Cortex of kidney (tissue), 1 donor: ENCODE measurements at places on chromosomes 2 and 18.

- DNase-seq: no peak
These were observed 277.5 kb downstream of the AFF3 start for GRCh38 chr2:99864561-99865553.

- DNase-seq: no peak
These were observed 40.1 kb downstream of the SLC4A1AP start for GRCh38 chr2:27703638-27704341.

GRCh38 chr2:162053066-162053807 lies 20.8 kb downstream of the DPP4 start:
- no peak for DNase-seq

DNA sequence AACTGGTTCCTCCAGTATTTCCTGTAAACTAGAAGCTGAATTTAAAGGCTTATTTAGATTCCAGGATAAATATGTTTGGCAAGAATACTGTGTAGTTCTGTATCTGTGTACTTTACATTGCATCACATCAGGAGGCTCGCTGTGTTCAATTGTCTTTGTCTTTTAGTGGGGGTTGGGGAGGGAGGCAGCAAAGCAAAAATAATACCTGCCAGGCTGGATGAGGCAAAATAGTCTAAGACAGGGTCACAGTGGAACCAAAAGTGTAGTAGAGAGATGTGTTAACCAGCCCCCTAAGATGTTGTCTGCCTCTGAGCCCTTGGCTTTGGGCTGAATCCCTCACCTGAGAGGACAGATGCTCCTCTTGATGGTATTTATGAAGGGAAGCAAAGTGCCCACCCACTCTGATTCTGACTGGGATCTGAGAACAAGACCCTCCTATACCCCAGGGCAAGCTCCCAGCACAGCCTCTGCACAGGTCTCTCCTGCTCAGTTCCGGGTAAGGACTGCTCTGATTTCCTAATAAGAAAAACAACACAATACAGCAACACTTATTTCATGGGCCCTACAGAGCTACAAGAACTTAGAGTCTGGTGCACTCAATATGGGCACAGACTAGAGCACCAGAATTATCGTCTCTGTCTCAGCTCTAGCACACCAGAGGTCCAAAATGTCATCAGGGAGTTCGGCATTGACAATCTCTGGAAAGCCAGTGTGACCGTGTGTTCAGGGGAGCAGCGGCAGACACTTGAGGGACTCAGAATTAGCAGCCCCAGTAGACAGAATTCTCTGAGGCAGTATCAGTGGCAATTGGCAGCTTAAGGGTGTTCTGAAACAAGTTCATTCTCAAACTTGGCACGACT lies 7.2 kb upstream of the AFTPH start:
- DNase-seq: no peak

DNA sequence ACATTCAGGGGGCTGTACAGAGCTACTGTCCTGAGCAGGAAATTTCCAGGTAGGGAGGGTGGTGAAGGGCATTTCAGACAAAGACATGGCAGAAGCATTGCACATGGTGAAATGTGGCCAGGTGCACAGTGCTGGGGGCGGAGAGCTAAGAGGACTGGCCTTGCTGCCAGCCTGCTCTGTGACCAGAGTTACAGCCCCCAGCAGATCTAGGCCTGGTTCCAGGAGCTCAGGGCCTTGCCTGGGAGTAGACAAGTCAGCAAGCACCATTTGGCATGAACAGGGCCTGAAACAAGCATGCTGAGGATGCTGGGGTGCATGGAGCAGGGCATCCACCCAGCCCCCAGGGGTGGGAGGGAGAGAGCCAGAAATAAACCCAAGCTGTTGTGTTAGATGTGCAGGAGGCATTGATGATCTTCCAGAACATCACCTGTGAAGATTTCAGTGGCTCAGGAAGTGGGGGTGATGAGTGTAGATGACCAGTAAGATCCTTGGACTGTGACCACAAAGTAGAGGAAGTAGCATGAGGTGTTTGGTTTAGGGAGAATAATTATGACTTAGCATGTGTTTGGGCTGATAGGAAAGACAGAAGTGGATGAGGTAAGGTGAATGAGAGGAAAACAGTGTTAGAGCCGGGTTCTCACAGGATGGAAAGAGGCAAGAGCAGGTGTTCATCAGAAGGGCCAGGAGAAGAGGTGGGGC lies 61.1 kb downstream of the COA5 start:
- DNase-seq: no peak

- DNase-seq: no peak
These were observed 115.9 kb upstream of the TANK start for GRCh38 chr2:161044095-161044865.

GRCh38 chr2:40452786-40453185 lies 896 bp upstream of the SLC8A1 start:
- DNase-seq: no peak

DNA sequence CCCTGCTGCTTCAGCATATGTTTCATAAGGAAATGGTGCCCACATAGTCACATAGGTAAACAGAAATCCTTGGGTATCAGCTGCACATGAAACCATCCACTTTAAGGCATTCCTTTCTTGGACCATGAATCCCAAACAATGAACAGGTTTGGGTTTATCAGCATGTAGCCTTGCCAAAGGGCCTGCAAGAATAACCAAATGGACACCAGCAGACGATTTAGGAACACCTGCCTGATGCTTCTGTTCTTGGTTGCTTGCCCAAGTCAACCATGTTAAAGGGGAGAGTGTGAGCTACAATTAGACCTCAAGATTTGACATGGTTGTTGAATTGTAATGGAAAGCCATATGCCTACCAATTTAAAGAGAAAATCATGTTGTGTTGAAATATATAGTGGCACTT lies 1342.7 kb upstream of the PIK3C3 start:
- DNase-seq: no peak

GRCh38 chr18:79317703-79318102 lies 78.0 kb upstream of the NFATC1 start:
- DNase-seq: no peak

GRCh38 chr2:156800781-156801361 lies 364.7 kb downstream of the GPD2 start:
- DNase-seq: no peak

DNA sequence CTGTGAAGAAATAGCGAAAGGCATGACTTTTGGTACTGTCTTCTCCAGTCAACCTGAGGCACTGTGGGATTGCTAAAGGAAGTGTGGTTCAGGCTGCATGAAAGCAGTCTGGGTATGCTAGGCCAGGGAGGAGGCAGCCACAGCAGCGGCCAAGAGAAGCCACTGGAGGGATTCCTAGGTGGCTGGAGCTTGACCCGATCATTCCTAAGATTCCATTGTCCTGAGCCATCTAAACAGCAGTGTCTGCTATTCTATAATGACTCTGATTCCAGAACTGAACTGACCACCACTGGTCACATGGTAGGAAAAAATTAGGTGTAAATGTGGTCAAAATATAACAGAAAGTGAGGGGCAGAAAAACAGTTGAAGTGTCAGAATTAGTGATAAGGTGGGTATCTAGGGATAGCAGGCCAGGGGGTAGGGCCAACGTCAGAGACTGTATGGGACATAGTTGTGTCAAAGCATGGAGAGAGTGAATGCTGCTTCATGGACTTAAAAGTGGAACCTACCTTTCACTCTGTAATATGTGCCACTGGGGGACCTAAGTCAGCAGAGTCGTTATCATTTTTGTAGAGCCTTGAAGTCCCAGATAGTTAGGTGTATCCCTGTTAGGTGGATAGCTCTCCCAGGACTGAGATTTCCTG lies 204.6 kb downstream of the CTNNA2 start:
- no peak for DNase-seq

DNA sequence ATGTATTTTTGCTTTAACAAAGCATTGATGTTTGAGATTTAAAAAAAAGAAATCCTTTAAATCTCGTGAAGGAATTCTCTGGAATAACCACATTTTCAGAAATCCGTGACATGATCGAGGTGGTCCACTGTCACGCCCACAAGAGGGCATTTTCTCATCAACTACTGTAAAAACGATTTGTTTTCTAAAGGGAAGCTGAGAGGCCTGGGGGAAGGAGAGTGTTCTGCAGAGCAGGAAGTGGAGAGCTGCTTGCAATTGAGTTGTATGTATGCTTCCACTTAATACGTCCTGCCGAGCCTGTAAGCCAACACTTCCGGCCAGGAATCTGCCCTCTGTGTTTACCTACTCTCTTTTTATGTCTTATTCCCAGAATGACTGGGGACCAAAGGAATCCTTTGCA lies 19.4 kb downstream of the KLHL29 start:
- no peak for DNase-seq

DNA sequence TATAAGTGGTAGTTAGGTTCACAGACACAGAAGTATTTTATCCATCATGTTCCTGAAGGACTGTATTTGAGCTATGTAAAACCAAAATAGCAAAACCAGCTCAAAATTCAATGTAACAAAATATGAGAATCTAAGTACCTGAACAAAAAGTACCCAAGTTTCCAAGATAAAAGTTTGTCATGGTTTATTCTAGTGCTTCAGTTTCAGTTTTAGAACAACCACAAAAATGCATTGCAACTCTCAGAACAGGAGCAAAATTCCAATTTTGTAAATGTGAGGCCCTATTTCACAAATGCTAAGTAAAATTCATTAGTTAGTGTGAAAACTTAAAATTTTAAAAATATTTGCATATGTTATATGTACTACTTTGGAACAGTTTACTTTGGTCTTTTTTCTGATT lies 5.0 kb upstream of the ALPK2 start:
- no peak for DNase-seq

- no peak for DNase-seq
These were observed 34.0 kb upstream of the SLC40A1 start for GRCh38 chr2:189614585-189614984.

DNA sequence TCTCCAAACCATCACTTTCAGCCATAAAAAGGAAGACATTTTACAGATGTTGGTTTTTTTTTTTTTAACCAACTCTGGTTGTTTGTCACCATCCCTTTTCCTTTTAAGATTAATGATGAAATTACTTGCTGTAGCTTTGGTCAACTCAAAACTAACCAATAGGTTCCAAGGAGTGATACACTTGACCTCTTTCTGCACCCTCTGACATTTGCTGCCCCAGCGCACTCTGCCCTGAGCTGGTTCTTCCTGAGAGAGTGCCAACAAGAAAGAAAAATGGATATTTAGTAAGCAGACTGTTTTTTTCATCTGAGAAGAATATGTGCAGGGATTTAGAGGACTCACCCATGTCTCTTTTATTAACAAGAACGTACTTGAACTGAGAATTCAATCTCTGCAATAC lies 520.0 kb downstream of the TXNL1 start:
- DNase-seq: no peak
